ENCODE measurements at places on chromosomes 12 and 14.
A peak's percentile ranks its signal among the peaks of the same experiment; 100 is the strongest.

DNA sequence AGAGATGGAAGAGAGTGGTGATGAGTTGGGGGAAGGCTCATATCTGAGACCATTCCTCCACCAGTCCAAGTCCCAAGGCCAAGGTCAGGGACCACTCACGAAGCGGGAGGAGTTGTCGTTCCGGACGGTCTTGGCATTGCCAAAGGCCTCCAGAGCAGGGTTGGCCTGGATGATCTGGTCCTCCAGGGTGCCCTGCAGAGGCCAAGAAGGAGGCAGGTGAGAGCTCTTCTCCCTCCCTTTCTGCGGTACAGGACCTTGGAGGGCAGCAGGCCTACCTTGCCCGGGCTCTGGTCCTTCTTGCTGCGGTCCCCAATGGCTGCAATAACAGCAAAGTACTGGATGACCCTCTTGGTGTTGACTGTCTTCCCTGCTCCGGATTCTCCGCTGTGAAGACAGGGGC lies 4.0 kb downstream of the MYH7 start:
- no peak for DNase-seq

GRCh38 chr12:24975425-24975824 lies 26.5 kb upstream of the BCAT1 start:
- DNase-seq = no peak

DNA sequence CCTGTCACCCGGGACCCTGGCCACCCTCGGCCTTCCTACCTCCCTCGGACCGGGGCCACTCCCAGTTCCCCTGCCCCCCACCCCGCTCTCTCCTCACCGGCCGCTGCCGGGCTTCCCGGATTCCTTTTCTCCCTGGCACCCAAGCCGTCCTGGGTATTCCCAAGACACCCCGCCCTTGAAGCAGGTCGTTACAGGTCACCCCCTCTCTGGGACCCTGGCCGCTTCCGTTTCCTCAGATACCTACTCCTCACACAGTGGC lies 493 bp downstream of the NUMB start:
- no peak for DNase-seq

GRCh38 chr12:85191-85666 lies 18.7 kb downstream of the IQSEC3 start:
- no peak for DNase-seq

DNA sequence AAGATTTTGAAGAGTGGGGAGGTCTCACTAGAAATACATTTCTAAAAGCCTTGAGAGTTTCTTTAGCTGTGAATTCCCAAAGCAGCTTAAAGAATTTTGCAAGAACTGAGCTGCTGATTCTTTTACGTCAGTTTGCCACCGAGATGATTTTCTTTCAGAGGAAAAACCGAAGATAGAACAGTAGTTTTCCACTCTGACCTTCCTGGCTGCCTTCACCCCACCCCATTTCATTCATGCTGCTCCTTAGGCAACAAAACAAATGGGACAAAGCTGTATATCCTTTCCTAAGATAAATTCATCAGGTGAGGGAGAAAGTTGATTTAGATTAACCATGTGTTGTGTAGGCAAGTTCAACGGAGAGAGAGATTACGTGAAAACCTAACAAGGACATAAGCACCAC lies 947.0 kb downstream of the GALC start:
- DNase-seq = no peak

GRCh38 chr12:96425321-96425720 lies 25.1 kb upstream of the CDK17 start:
- DNase-seq = no peak

DNA sequence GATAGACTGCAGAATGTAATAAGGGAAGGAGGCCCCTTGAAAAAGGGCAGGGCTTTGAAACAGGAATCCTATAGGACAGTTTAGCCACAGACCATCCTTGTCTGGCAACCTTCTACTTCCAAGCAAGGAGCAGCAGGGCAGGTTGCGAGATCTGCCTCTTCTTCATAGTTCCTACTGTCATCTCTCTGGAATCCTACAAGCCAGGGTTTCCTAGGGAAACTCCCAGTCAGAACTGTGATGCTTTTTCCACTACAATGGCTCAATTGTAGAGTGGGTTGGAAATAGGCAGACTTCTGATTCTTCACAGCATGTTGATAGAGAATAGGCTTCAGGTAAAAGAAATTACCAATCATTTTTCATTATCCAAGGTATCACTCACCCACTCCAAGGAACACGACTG lies 186.3 kb downstream of the DACT1 start:
- DNase-seq = no peak

DNA sequence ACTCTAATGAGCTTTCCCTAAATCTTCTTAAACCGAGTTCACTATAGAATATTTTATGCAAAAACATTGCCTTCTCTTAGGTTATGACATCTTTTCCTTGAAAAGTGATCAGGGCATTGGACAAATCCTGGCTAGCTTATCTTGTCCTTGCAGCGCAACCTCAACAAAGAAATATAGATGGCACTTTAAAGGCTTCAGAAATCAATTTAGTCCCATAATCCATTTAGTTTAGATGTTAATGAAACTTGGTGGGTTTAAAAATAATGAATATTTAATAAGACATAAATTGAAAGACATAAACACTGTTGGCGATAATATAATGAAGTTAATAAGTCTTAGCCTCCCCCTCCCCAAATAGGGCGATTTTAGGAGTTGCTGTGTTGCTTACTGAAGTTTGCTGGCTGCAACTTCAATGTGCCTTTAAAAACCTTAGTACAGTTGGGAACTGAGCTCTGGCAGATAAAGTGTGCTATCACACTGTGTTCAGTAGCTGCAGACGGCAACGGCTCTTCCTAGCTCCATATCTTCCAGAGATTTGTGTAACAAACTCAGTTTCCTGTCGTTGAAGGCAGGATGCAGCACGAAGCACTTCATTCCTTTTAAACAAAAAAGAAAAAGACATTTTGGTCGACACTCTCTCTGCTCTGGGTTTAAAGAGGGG lies 19.5 kb downstream of the PLXNC1 start:
- no peak for DNase-seq

- no peak for DNase-seq
These were observed 2.9 kb downstream of the SLC24A4 start for GRCh38 chr14:92325835-92326234.

DNA sequence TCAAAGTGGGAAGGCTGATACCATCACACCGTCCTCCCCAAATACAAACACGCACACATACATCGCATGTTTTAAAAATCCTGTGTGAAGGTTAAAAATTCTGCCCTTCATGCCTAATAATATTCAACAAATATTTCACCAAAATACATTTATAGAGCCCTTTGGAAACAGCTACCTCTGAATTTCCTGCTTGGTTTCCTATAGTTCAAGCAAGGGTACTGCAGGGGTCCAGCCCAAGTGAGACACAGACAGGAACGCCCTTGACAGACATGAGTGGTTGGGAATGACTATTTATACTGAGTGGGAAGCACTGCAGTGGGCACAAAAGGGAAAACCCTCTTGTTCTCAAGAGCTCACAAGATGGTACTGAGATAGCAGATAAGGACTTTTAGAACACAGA lies 51.0 kb downstream of the ST8SIA1 start:
- no peak for DNase-seq

DNA sequence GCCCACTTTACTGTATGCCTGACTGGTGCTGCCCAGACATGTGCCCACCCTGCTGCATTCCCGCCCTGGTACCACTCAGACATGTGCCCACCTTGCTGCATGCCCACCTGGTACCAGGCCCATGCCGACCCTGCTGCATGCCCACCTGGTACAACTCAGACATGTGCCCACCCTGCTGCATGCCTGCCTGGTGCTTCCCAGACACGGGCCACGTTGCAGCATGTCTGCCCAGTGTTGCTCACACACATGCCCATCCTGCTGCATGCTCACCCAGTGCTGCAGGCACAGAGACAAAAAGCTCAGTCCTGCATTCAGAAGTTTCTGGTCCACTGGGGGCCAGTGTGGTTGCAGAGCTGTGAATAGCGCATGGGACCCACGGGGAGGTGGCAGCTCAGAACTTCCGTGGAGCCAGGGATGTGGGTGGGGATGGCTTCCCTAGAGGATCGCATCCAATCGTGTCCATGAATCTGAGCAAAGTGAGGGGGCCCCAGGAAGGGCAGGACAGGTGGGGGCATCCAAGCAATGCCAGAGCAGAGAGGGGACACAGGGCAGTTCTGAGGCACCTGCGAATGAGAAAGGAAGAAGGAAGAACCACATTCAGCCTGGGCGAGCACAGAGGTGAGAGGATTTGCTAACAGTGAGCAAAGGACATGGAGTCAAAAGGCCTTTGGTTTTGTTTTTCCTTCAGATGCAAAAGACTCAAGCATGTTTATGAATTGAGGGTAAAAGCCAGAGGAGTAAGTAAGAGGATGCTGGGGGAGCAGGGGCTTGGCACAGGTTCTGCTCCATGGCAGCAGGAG lies 175.9 kb upstream of the C14orf180 start:
- DNase-seq = no peak

DNA sequence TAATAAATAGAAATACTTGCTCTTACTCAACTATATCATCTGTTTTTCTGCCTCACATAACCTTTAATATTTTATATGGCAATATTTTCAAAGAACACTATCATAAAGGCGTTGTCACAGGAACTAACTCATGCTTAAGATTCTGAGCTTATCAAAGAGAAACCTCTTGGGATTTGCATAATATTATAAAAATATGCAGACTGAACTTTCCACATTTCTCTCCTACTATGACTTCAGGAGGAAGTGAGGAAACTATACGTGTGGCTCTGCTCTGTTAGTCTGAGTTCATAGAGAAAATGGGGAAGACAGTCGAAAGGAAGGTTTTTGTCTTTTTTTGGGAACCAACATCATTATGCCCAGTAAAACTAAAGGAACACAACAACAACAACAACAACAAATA lies 124.7 kb downstream of the GARIN6 start:
- peak; percentile 37 for DNase-seq

DNA sequence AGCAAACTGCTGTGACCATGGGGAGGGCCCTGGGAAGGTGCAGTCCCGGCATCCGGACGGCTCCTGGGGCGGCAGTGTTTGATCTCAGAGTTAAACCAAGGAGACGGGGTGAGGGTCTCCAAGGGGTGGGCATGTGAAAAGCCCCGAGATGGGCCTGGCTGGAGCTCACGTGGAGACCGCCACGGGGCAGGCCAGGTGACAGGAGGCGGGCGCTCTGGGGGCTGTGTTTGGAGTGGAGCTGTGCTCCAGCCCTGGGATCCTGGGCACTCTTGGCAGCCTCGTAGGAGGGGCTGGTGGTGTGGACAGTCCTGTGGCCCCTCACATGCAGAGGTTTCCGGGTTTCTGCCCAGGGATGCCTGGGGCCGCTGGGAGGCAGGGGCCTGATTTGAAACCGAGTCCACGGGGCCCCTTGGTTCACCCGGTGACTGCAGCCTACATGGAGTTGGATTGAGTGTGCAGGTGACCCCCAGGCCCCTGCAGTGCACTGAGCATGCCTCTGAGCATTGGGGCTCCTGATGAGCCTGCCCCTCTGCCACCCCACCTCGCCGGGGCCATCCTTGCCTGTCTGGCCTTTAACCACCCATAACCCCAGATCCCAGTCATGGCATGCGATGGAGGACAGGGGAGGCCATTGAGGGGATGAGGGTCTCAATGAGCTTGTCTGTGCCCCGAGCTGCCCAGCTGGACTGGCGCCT lies 8.4 kb downstream of the KIF26A start:
- DNase-seq = no peak

DNA sequence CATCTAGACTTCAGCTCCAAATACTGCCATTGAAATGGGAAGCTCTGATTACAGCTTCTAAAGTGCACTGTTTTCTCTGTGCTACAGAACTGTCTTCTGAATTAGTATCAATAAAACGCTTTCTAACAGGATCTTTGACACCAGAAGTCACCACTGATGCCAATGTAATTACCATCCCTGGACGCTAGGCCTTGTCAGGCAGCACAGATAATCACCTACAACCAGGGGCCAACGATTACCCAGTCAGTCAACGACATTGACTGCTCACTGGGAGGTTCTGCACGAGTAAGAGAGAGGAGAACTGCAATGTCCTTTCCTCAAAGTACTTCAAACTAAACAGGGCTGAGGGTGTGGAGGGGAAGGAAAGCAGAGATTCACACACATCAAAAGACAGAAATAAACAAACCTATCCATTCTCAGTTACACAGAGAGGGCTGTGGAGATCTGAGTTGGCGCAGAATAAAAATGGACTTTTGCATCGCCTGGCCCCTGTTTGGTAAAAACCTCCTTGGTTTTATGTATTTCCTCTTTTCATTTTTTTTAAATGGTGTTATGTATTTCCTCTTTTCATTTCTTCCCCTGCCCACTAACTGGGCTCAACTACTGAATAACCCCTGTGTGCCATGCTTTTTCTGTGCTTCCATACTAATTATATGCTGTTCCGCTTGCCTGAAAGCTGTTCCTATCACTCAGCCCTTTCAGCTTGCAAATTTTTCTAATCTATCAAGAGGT lies 492.2 kb downstream of the APAF1 start:
- DNase-seq = peak; percentile 48

GRCh38 chr12:80684077-80684495 lies 23.3 kb upstream of the MYF6 start:
- no peak for DNase-seq

GRCh38 chr12:115910057-115910456 lies 367.4 kb downstream of the MED13L start:
- DNase-seq = no peak

- no peak for DNase-seq
These were observed 207.9 kb downstream of the TMEM132C start for GRCh38 chr12:128474916-128475315.

- no peak for DNase-seq
These were observed 4.3 kb upstream of the BDKRB1 start for GRCh38 chr14:96251656-96252155.

Measured in inflammatory macrophage treated with lipopolysaccharide for 4 hours (primary cell).